Amniotic epithelial cell (primary cell): ENCODE measurements at places on chromosomes 3 and 15.
A peak's percentile ranks its signal among the peaks of the same experiment; 100 is the strongest.

- DNase-seq: peak; percentile 55
These were observed 6.1 kb upstream of the RPP14 start for GRCh38 chr3:58299839-58300516.

DNA sequence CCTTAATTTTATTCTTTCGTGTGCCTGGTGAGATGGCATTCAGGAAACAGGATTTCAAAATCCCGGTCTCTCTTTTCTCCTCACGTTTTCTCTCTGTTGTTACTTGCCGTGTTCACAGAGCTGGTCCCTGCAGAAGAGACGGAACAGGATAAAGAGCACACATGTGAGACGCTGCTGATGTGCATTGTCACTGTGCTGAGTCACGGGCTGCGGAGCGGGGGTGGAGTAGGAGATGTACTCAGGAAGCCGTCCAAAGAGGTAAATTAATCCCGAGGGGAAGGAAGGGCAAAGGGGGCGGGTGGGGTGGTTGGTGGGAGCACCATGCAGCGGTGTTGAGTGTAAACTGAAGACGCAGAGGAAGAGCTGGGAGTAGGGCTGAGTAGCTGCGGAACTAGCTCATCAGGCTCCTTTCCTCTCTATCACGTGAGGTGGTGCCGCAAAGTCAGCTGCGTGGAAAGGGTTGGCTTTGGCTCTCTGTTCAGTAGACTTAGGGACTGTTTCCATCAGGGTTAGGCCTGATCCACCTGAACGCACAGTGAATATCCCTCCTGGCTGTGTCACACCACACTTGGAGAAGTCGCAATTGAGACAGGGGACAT lies 164.8 kb upstream of the BHLHE40 start:
- peak; percentile 26 for DNase-seq

- DNase-seq: peak; percentile 49
These were observed 27.5 kb upstream of the FAM81A start for GRCh38 chr15:59410391-59410896.

- no peak for DNase-seq
These were observed 93.3 kb downstream of the TRIM42 start for GRCh38 chr3:140770977-140771667.

DNA sequence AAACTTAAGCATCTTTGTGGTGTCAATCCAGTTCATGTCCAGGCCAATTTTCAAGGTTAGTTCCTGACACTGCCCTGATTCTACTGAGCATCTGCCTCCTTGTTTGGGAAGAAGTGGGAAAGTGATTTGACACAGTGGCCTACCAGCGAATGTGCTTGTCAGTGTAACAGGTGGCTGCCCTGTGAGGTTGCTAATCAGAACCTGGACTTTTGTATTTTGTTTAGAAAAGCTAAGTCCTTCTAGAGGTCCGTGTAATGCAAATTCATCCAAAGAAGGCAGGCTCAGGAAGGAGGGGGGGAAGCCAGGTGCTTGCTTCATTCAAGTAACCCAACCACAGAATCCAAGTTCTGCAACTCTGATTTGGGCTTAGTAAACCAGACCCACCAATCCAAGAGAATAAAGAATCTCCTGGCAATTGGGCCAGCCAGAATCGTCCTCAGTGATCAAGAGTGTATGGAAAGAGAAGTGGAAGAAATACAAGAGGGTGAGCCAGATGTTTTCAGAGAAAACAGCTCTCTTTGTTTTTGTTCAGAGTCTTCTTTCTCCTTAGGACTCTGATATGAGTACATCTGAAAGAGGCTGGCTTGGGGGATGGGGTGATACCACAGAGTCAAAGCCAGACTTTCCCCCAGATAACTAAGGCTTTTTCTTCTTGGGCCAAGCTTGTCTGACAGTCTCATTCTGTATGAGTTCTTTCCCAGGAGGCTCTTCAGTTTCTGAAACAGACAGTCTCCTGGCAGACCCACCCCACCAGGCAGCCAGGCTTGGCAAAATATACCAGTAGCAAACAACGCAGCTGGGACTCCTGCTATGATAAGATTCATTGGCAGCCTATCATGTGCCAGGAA lies 508.9 kb upstream of the TBL1XR1 start:
- DNase-seq: no peak
